Fibroblast of skin of right biceps (primary cell): ENCODE measurements at places on chromosomes 6 and 20.

- no peak for DNase-seq
These were observed 129.5 kb downstream of the INSM1 start for GRCh38 chr20:20497242-20497978.

GRCh38 chr20:20184706-20185105 lies 132.4 kb downstream of the CFAP61 start:
- no peak for DNase-seq

- DNase-seq = peak; percentile 97
These were observed 881 bp downstream of the BICRAL start for GRCh38 chr6:42782689-42783176.

DNA sequence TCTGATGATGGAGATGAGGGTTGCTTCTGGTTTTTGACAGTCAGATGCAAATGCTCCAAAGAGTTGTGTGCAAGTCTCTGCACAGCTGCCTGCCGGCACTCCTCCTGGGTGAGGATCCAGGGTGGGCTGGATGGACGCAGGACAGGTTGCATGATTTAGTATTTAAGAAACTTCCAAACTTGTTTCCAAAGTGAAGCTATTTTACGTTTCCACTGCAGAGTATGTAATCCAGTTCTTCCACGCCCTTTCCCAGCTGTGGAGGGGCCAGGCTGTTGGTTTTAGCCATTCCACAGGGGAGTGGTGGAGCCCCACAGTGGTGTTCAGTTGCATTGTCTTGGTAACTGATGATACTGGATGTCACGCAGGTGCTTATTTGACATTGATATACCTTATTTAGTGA lies 157.3 kb downstream of the THBS2 start:
- DNase-seq = no peak

DNA sequence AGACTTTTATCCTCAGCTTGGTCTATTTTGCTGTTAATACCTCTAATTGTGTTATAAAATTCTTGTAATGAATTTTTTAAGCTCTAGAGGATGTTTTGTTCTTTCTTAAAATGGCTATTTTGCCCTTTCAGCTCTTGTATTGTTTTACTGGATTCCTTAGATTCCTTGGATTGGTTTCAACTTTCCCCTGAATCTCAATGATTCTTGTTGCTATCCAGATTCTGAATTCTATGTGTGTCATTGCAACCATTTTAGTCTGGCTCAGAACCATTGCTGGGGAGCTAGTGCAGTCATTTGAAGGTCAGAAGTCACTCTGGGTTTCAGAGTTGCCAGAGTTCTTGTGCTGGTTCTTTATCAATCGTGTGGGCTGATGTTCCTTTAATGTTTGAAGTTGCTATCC lies 37.1 kb downstream of the OTOR start:
- peak; percentile 42 for DNase-seq

GRCh38 chr20:53263554-53264438 lies 291.6 kb downstream of the TSHZ2 start:
- DNase-seq = no peak

GRCh38 chr6:73722318-73723060 lies 26.5 kb downstream of the CD109 start:
- peak; percentile 94 for DNase-seq

GRCh38 chr6:30964075-30964474 lies 19.4 kb upstream of the MUC21 start:
- no peak for DNase-seq

DNA sequence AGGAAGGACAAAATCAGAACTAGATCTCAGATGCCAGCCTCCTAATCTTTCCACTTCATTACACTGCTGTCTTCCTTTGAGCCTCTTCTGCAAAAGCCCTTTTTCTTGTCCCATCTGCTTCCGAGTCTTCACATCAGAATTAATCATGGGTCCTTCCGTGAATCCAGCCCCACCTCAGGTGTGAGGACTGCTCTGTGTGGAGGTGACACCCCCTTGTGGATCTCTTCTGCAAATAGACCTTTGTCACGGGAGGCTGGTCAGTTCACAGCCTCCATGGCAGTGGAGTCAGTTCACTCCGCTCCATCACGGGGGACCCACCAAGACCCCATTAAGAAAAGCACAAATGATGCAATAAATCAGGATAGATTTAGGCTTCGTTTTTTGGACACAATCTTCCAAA lies 171.1 kb downstream of the ADAT2 start:
- DNase-seq = peak; percentile 43

DNA sequence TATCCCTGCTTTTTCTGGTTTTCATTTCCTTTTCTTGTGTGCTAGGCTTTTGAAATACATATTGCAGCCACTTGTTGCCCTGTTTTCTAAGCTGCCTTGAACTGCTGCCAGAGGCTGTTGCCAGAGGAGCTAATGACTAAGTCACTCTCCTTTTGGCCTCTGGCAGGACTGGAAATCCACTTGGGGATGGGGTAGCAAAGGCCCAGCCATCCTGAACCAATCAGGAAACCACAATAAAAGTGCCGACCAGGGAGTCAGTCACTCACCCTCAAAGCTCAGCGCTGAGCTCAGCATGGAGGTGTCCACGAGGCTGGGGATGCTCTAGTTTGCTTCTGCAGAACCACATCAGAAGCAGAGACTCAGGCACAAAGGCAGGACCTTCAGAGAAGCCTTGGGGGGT lies 813.0 kb downstream of the DHX35 start:
- peak; percentile 70 for DNase-seq

- peak; percentile 9 for DNase-seq
These were observed 40.4 kb upstream of the DUSP22 start for GRCh38 chr6:251920-252319.

- DNase-seq = peak; percentile 87
These were observed 13.0 kb upstream of the F13A1 start for GRCh38 chr6:6333501-6333900.

- DNase-seq = peak; percentile 68
These were observed 71.6 kb downstream of the GPX5 start for GRCh38 chr6:28597217-28597835.

DNA sequence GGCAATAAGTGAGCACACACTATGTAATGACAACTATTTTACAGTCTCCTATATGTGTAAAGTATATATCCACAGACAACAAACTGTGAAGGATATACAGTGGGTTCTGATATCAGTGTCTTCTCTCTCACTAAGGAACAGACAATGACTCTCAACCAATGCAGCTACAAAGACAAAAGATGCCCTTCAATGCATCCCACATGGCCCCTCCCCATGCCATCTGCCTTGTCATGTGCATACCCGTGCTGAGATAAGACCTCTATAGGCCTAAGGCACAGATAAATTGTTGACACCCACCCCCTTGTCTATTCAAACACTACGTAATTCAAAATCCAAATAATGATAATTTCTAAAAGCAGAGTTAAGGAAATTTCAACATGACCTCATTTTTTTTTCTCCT lies 1123.5 kb upstream of the MAP3K7 start:
- no peak for DNase-seq
